Activated CD8-positive, alpha-beta T cell treated with anti-CD3 and anti-CD28 coated beads for 36 hours (primary cell): ENCODE measurements at places on chromosomes 12 and 14. TPM values are rescaled to one million over a fixed set of nuclear protein-coding genes. Genes with fewer than 3 reads are reported as not detected.

GRCh38 chr12:123479442-123480180 is 21.7 kb downstream of the SNRNP35 start:
- H3K36me3 ChIP-seq, result no peaks in the 10 kb centered on the region
- DNase-seq, result no peak
- H3K4me1 ChIP-seq, result peaks cover 28% of the 10 kb centered on the region
- no peak overlapping the region for H3K4me3 ChIP-seq

- no peak for DNase-seq
- H3K36me3 ChIP-seq, result no peaks in the 10 kb centered on the region
- H3K27ac ChIP-seq, result no peak overlapping the region
- H3K4me1 ChIP-seq, result no peaks in the 10 kb centered on the region
- no peaks in the 10 kb centered on the region for H3K27me3 ChIP-seq
Measured at GRCh38 chr14:86510491-86510890, 980.5 kb downstream of the FLRT2 start.

Gene NAP1L1
- total RNA-seq, result 1,104 TPM

Gene STRAP
- 140 TPM for total RNA-seq

DNA sequence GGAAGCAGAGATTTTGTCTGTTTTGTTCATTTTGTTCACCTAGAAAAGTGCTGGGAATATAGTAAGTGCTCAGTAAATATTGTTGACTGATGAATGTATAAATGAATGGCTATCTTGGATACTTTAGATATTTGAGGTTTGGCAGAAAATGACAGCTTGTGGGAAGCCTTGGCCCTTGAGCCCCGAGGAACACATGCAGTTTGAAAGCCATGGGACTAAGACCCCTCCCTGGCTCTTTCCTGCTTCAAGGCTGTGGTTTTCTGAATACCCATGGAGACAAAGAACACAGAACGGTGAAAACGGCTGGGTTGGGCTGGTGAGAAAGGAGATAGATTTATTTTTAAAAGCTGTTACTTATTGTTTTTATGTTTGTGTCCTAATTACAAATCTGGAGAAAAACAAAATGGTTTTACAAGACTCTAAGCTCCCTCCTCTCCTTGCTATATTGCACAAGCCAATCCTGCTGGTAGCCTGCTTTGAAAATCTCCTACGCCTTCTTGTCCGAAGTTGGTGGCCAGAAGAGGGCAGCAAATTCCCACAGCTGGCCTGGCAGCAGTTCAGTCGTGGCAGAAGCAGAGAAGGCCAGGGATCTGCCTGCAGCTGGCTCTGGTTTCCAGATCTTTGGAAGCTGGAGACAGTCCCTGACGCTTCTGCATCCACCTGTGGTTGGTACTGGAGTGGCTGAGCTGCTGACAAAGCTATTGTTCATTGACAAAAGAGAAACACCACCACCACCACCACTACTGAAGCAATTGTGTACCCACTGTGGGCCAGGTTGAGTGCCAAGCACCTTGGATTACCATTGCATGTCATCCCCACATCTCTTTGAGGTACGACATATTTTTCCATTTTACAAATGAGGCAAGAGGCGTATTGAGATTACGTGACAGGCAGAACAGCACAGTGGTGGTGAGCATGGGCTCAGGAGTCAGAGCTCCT is 5.2 kb upstream of the KRT85 start:
- H3K4me3 ChIP-seq, result no peak overlapping the region
- H3K27ac ChIP-seq, result no peak overlapping the region
- peaks cover 3% of the 10 kb centered on the region for H3K27me3 ChIP-seq
- no peaks in the 10 kb centered on the region for H3K36me3 ChIP-seq
- no peaks in the 10 kb centered on the region for H3K4me1 ChIP-seq

DNA sequence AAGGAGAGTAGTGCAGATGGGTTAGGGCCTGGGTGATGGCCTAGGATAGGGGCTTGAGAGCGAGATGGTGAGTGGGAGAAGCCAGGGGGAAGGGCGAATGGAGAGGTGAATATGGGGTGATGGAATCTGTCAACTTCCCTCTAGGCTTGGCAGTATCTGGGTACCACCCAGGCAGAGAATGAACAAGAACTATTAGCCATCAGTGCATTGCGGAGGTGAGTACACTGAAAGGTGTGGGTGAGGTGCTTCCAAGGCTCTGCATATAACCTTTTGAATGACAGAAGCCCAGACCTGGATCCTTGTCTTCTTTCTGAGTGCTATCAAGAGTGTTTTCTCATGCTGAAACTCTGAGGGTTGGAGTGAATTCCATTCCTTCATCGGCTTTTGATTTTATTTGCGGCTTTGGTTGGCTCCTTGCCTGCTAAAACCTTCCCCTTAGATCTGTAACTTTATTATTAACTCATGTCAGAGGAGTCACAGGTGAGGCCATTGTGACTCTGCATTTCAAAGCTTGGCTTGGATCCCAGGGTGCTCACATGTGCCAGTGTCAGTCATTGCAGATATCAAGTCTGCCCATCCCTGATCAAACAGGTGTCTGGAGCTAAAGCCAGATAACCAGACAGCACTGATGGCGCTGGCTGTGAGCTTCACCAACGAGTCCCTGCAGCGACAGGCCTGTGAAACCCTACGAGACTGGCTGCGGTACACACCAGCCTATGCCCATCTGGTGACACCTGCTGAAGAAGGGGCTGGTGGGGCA is 18.6 kb downstream of the PEX5 start:
- DNase-seq, result no peak
- H3K36me3 ChIP-seq, result peaks cover 77% of the 10 kb centered on the region
- no peak overlapping the region for H3K27ac ChIP-seq
- H3K4me1 ChIP-seq, result no peaks in the 10 kb centered on the region
